NCI-H1417 treated with DMSO at 0.1 percent for 48 hours (cell line): ENCODE measurements at places on chromosomes 3 and 15.

GRCh38 chr3:53100818-53101466 is 29.3 kb downstream of the RFT1 start:
- no peak for DNase-seq

- DNase-seq = no peak
Measured at GRCh38 chr15:51051776-51052175, 42.9 kb downstream of the TNFAIP8L3 start.

DNA sequence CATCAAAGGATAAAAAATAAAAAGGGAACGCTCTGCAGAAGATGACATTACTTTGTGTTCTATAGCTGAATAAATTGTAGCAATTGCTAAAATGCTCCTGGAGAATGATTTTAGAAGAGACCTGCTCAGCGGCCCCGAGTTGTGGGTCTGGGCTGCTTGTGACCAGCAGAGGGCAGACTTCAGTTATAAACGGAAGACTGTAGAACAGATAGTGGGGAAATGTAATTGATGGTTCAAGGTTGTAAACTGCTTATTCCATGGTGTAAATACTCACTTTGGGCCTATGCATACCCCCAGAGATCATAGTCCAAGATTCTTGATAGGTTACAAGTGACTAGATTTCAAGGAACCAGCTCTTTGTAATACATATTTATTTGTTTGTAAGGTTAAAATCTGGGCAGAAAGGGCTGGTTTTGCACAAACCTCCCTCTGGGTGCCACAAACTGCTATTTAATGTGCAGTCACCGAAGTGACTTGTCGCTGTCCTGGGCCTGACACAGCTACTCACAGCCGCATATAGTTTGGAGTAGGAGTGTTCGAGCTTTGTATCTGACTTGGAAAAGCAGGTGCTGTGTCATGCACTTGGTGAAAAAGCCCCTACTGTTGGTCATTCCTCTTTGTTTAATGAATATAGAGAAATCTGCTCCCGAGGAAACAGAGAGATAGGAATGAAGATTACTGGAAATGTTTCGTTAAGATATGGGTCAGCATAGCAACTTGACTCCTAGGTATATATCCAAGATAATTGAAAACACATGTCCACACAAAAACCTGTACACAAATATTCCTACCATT is 34.7 kb upstream of the NDUFB4 start:
- DNase-seq = peak; percentile 20

DNA sequence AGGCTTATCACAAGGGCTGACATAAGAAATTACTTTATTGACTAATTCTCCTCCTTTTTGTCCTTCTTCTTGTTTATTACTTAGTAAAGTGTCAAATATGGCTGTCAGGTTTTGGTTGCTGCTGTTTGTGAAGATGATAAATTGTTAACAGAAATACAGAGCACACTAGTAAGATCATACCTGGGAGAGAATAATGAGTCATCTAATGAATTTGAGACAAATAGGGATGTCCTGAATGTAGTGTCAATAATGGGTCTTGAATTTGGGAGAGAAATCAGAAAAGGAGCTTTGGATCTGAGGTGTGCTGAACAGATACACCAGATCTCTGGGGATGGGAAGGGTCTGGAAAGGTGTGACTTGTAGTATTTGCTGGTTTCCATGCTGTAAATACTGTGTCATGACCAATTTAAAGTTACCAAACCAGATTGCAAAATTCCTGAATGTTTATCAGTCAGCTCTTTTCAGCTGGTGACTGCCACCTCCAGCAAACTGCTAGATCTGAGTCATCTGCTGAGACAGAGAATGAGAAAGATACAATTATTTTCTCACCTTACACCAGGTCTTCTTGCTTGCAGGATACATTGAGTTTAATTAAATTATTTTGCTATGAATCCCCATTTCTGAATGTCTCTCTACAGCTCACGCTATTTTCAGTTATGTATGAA is 76.7 kb upstream of the SATB1 start:
- DNase-seq = no peak

- DNase-seq = no peak
Measured at GRCh38 chr3:14769544-14770325, 49.0 kb upstream of the FGD5 start.

GRCh38 chr3:123653221-123653682 is 68.4 kb upstream of the HACD2 start:
- no peak for DNase-seq

DNA sequence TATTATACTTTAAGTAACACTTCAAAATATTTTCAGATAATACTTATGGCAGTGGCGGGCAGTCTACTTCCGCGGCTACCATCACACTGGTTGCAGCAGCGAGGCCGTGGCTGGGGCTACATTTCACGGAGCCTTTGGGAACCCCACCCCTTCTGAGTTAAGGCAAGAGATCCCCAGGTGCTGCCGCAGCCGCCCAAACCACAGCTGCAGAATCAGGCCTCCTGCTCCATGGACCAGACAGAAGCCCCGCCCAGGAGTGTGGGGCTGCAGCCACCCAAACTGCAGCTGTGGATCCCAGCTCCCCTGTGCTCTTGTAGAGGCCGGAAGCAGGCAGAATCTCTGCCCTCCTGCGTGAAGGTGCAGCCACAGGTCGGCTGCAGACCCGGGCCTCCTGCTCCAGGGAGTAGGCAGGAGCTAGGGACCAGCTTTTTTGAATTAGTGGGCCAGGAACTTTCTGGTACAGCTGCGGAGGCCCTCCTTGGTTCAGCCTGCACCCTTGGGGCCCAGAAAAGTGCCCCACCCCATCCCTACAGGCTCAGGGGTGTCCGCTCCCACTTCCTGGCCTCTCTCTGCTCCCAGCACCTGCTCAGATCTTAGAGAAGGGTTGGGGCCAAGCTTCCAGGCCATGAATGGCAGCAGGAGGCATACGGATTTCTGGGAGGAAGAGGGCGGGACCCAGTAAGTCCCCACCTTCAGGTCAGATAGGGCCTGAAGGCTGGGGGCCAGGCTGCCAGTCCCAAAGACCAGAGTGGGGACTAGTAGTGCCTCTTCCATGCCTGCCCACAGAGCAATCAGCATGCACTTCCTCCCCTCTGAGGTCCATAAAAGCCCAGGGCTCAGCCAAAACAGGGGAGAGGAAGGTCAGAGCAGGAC is 1188.8 kb upstream of the CADM2 start:
- DNase-seq = no peak

DNA sequence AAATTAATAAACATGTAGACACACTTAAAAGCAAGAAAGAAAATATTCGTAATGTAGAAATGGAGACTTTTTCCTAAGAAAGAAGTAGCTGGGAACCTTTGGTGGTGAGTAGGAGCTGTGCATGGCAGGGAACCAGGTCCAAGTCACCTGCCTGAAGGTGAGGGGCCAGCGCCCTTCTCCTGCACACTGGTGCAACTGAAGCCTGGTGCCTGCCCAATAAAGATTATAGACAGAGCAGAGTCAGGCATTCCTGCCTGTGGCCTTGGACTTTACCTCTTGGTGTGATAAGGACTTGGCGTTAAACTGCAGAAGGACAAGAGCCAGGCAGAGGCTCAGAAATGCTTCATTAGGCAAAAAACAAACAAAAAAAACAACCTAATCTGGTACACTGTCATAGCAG is 14.2 kb downstream of the CFAP91 start:
- no peak for DNase-seq

DNA sequence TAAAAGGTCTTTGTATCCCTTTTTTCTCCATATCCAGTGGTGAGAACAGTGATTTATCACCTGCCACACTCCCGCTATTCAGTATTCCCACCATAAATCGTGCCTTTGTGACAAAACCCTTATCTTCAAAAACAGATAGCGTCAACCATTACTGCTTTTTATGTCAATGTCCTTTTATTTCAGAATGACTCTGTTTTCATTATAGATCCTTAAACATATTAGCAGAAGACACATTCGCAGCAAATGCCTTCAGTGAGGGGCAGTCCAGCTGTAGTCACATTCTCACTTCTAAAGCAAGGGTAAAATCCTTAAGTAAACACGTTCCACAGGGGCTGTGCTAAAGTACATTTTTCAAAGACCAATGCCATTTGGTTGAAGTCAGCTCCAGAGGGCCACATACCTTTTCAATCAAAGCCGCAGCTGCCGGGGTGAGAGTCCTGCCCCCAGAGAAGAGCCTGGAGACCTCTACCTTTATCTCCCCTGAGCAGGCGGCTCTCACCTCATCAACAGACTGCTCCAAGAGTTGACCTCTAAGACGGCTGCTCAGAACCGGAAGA is 53.4 kb downstream of the PDZRN3 start:
- DNase-seq = no peak

- DNase-seq = no peak
Measured at GRCh38 chr15:95401587-95401986, 928.9 kb upstream of the NR2F2 start.

DNA sequence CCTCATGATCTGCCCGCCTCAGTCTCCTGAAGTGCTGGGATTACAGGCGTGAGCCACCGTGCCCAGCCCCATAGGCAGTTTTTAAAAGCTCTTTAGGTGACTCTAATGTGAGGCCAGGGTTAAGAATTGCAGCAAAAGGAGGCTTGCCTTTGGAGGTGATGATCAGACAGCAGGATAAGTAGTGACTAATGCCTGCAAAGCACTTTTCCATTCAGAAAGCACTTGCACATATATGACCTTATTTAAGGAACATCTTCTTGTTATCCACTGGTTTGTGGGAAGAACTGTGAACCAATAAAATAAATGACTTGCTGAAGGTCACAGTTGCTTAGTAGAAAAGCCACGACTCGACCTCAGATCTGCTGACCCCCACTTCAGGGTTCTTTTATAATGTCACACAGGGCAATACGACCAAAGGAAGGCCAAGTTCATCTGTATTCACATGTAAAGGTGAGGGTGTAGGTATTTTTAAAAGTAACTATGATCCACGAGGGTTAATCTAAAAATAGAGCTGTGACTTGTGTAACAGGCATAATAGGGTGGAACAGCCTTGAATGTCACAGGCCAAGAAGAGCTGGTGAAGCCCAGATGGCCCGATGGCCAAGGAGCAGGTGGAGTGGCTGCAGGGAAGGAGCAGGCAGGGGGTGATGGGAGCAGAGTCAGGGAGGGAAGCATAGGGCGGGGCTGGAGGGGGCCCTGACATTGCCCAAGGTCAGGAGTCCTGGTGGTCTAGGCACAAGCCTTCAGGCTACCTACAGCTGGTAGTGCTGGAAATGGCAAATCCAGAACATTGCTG is 24.4 kb downstream of the LARP6 start:
- DNase-seq = no peak

DNA sequence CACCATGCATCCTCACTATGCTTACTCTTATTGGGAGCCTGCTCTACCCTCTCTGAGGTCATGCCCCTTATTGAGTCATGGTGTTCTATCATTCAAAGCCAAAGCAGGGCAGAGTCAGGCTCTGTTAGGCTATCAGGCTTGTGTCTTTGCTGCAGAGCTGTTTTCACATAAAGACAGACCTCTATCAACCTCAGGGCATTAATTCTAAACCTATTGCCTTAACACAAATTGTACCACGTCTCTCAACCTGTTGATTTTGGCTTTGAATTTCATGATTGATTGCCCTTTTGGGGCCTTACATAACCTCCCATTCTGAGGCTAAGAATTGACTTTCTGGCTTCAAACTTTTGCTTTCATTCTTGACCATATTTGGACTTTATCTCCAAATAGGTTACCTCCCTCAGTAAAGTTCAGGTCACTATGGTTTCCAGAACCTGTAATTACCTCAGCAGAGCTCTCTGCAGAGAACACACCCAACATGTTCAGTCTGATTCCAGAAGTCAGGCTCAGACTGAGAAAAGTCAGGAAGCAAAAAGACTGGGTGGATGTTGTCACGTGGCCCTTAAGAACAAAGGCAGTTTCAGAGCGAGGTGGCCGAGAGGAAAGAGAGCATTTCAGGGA is 221.4 kb upstream of the NANOGP8 start:
- no peak for DNase-seq

GRCh38 chr3:106183762-106184391 is 315.1 kb upstream of the CBLB start:
- DNase-seq = no peak

GRCh38 chr15:80953001-80953952 is 36.3 kb downstream of the MESD start:
- DNase-seq = no peak

DNA sequence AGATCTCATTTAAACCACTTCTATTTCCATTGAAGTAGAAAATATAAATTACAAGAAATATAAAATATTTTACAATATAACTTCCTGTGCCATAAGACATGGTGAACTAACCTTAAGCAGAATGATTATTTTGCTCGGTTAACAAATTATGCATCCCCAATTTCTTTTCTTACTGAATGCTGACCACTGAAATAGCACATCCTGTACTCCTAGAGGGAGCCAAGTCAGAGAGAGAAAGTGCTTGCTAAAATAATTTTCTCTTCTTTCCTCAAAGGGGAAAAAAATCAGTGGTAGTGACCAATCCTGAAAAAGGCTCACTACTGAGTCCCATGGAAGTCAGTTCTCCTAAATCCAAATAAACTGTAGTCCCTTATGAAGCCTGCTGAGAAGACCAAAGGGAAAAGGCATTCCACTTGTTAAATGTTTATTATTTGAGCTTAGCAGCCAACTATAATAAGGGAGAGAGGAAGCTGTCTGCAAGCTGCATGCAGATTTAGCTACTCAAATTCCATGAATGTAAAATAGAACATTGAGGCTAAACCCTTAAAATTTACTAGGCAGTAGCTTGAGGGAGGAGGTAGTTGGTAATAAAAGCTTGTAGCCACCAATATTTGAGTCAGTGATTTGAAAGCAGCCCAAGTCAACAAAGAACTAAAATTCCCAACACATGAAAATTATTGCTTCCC is 33.1 kb downstream of the CEP152 start:
- no peak for DNase-seq

DNA sequence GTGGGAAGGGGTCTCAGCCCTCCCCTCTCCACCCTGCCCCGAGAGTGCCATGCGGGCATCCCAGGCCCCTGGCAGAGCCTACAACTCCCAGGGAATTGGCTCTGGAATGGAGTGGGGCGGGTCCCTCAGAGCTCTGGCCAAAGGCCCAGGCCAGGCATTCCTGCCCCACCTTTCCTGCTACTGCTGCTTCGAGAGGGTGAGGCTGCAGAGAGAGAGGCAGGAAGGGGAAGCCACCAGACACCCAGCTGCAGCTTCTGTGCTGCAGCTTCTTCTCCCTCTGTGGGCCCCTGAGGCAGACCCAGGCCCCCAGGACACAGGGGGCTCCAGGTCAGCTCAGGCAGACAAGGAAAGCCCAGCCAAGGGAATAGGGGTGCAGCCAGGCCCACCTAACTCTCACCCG is 2.7 kb downstream of the ALS2CL start:
- no peak for DNase-seq

- no peak for DNase-seq
Measured at GRCh38 chr15:59199626-59200465, 6.8 kb upstream of the LDHAL6B start.

GRCh38 chr3:130412991-130413560 is 67.6 kb downstream of the COL6A5 start:
- no peak for DNase-seq

DNA sequence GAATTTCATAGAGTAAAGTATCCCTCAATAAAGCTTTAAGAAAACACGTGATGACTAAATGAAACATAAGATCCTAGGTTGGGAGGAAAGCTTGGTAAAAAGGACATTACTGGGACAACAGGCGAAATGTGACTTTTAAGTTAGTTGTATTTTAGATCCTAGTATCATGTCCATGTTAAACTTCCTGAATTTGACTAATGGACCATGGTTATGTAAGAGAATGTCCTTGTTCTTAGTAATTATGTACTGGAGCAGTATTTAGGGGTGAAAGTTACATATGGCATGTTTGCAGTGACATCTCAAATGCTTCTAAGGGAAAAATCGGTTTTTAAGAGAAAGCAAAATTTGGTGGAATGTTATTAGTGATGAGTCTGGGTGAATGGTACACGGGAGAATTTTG is 69.6 kb downstream of the IQSEC1 start:
- no peak for DNase-seq
